Epithelial cell of esophagus (primary cell): ENCODE measurements at places on chromosomes 11 and 22.

DNA sequence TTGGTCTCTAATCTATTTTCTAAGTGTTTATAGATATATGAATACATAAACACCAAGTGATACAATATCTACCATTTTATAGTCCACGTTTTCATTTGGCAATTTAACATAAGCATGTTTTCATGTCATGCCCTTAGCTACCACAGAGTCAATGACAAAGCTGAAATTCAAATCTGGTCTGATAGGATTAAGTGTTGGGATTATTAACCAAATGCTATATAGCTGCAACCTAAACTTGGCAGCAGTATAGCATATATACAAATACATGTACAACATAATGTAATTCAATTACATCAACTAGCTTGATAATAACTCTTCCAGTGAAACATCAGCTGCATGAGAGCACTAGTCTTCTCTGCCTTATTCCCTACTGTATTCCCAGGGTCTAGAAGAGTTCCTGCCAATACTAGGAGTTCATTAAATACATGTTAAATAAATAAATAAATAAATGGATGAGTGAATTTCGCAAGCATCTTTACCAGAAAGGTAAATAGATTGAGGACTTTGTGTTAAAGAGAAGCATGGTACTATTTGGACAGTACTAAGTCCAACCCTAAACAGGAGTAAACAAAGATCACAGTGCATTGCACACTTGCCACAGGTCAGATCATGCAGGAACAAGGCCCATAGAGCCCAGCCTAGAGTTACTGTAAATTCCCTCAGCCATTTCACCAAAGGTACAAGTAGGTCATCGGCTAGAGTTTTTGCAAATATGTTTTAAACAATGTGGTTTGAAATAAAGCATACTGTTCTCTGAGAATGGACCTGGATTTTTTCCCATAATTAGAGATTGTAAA, 12.8 kb downstream of the SAA4 start:
- DNase-seq, result no peak

- DNase-seq, result no peak
Measured at GRCh38 chr22:45708145-45708544, 36.5 kb downstream of the ATXN10 start.

GRCh38 chr22:45864959-45865476, 111.9 kb downstream of the WNT7B start:
- no peak for DNase-seq

GRCh38 chr11:33399421-33399820, 142.2 kb downstream of the HIPK3 start:
- DNase-seq, result no peak

GRCh38 chr11:132161403-132162078, 791.1 kb downstream of the NTM start:
- no peak for DNase-seq

GRCh38 chr11:85810521-85810870, 445 bp downstream of the SYTL2 start:
- no peak for DNase-seq

DNA sequence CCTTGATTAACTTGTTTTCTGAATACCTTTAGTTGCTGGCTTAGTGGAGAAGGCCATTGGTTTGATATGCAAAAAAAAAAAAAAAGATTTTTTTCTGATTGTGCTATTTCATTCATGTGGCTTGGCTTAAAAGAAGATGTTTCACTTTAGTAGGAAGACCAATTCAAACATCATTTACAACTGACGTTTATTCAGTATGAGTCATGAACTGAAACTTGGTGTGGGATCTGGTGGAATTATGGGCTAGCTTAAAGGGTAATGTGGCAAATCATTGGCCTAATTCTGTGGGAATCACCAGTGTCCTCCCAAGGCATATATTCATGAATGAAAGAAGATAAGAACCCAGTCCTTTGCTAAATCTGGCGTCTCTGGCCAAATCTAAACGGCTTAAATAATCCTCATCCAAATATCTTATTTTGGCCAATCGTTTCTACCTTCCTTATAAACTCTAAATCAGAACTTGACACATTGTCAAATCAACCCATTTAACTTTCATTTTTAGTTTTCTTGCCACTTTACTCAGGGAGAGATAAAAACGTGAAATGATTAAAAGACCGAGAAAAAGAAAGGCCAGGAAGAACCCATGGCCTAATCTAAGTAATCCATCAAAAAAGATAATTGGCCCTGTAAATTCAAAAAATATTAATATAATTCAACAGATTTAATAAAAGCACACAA, 77.0 kb downstream of the DDIAS start:
- peak; percentile 67 for DNase-seq
